Epithelial cell of proximal tubule (primary cell): ENCODE measurements at places on chromosomes 11 and 22.

DNA sequence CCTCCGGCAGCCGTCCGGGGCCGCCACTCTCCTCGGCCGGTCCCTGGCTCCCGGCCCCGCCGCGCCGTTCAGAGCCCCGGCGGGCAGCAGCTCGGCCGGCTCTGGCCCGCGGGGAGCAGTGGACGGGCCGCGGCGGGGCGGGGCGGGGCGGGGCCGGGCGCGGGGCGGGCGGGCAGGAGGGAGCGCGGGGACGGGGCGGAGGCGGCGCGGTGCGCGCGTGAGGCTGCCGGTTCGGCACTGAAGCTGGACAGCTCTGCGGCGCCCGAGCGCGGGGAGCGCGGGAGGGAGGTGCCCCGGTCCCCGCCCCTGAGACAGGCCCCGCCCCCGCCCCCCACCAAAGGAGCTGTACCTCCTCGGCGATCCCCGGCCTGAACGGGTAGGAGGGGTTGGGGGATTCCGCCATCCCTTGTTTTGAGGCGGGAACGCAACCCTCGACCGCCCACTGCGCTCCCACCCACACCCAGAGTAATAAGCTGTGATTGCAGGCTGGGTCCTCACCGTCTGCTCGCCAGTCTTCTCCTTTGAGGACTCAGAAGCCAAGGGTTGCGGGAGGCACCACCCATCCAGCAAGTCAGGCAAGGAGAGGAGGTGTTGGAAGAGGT is at the start of gene DRD2:
DRD2 (minus strand) TSS at position 239 of the 602 bp plus-strand sequence. CDS start 50,747 bp downstream, outside the sequence.
- DNase-seq, result no peak

DNA sequence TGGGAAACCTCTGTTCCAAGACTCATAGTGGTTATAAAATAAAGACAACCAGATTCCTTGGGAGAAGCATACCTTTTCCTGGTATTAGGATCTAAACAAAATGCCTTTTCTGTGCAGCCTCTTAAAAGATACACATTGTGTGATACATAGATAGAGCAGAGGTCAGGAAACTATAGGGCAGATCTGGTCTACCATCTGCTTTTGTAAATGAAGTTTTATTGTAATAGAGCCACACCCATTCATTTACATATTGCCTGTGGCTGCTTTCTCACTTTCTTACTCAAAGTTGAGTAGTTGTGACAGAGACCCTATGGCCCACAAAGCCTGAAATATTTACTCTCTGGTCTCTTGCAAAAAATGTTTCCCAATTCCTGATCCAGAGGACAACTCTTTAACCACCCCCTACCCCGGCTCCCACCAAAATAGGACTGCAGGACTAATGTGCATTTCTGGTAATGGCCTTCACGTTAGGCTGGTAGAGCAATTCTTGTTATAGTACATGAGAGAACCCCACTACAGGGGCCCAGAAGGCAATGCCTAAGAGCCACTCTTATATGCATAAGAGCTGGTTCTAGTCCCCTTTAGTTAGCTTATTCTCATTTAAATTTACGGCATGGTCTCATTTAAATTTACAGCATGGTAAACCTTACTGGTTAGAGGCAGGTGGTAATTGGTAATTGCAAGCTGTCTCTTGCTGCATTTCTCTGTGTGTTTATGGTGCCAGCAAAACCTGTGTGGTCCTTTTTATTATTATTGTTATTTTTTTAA is 76.8 kb upstream of the YWHAH start:
- DNase-seq, result no peak

DNA sequence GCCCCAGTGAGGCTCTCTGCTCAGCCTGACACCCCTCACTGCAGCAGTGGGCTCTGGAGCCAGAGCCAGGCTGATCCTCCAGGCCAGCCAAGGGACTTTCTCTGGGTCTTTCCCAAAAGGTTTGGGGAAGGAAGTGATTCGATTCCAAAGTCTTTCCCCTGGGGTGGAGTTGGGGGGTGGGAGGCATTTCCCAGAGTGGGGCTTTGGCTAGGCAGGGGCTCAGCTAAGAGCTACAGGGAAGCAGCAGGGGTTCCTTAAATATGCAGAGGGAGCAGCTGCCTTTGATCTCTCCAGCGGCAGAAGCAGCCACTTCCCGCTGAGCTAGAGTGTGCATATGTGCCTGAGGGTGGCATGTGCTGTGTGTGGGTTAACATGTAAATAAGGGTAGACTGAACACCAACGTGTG is 192.9 kb downstream of the INSC start:
- no peak for DNase-seq

DNA sequence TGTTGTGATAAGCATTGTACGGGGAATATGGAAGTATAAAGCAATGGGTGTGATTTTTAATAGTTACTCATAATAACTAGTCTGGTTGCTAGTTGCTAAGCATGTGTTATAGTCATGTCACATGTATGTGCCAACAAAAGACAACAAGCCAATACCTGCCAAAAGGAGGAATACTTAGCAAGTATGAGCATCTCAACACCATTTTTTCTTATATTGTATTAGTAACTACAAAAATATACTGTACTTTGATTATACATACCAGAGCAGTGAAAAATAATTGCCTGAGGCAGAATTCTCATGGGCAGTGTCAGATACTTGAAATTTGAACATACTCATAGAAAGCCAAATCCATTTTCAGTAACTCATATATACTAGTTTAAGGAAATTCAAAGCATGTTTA is 62.4 kb upstream of the ALKBH3 start:
- DNase-seq, result no peak

DNA sequence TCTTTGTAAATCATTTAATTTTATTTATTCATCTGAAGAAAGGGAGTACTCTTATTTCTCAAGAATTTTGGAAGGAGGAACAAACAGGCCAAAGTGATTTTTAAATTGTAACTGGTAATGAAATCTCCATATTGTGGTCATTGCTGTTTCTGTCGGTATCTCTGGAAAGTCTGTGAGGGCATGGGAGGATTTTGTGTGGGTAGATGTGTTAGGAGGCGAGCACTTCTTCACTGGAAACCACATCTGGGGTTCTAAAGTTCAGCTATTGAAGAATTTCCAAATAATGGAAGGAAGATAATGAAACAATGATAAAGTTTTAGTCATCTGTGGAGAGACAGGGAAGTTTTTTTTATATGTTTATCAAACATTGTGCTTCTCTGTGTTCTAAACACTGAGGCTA is 6.6 kb downstream of the TRIM34 start:
- DNase-seq, result no peak

DNA sequence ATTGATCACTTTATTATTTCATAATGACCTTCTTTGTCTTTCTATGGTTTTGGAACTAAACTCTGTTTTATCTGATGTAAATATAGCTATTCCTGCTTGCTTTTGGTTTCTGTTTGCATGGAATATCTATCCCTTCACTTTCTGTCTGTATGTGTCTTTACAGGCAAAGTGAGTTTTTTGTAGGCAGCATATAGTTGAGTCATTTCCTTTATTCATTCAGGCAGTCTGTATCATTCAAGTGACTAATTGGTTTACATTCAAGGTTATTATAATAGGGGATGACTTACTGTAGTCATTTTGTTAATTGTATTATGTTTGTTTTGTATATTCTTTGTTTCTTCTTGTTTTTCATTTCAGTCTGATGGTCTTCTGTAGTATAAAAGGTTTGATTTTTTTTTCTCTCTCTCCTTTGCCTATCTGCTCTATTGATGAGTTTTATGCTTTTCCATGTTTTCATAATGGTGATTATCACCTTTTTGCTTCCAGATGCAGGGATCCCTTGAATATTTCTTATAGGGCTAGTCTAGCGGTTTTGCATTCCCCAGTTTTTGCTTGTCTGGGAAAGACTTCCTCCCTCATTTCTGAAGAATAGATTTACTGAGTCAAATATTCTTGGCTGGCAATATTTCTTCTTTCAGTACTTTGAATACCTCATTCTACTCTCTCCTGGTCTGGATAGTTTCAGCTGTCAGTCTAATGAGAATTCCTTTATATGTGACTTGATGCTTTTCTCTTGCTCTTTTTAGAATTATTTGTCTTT is 50.4 kb downstream of the GDPD4 start:
- DNase-seq, result no peak

- no peak for DNase-seq
These were observed 23.6 kb upstream of the RNASEH2C start for GRCh38 chr11:65744026-65744698.

DNA sequence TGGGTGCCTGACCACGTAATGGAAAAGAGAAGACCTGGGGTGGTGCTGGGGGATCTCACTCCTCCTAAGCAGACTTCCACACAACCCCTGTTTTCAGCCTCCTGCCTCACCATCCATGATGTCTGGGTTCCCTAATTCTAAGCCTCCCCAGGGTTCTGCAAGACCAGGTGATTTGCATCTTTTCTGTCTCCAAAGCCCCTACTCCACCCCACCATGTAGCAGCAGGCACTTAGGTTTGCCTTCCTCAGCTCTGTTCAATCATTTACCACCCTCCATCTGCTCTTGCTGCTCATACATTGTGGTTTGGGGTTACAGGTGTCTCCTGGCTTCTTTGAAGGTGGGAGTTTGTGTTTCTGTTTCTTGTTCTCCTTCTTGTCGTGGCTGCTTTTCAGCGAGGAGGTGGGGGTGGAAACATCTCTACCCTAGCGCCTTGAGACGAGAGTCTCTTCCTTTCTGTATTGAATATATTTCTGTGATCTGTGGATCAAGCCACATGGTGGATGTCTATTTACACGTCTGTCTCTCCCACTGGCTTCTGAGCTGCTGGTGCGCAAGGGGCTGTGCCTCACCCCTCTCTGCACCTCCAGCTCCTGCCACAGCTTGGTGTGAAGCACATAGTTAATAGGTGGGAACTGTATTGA is 6.6 kb upstream of the SSTR3 start:
- DNase-seq, result no peak

GRCh38 chr22:42717197-42717928 is 3.3 kb downstream of the A4GALT start:
- no peak for DNase-seq

DNA sequence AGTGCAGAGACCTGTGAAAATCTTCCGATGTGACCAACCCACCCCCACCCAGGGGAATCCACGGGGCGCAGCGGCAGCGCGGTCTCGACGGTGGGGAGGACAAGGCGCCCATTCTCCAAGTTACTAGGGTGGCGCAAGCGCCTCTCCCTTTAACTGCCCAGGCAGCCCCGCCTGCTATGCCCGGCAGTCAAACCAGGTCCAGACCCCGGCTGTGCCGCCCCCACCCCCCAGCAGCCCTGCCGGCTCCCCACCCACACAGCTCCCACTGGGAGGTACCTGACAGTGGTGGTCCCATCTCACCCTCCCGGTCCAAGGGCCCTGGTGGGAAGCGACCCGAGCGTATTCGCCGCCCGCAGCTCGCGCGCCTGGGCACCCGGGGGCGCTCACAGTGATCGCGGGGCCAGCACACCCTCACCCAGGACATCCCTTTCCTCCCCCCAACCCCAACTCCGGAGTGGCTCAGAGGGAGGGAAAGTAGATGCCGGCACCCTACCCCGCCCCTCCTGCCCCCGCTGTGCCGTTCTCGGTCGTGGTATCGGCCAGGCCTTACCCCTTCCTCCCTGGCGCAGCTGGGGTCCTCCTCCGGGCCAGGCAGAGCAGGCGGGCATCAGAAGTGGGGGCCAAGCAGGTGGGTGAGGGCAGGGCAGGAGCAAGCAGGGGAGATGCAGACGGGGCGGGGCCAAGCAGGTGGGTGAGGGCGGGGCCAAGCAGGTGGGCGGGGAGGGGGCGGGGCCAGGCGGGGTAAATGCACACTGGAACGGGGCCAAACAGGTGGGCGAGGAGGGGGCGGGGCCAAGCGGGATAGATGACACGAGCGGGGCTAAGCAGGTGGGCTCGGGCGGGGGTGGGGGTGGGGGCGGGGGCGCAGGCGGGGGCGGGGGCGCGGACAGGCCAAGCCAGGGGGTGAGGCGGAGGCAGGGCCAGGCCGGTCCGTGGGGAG is at the start of gene TRPM5:
TRPM5 (minus strand) TSS at position 634 of the 940 bp plus-strand sequence. CDS start 21,478 bp downstream, outside the sequence.
- DNase-seq, result no peak
